ENCODE measurements at places on chromosomes 16 and 17. TPM values are rescaled to one million over a fixed set of nuclear protein-coding genes. Genes with fewer than 3 reads are reported as not detected.
A peak's percentile ranks its signal among the peaks of the same experiment; 100 is the strongest.

The TBC1D26 gene
- total RNA-seq = not detected

The HS3ST4 gene
- not detected for total RNA-seq

The CA5A gene
- not detected for total RNA-seq

The WSB1 gene
- 205 TPM for total RNA-seq

The CAMKK1 gene
- 4.3 TPM for total RNA-seq

The OR3A3 gene
- not detected for total RNA-seq

The KLHL10 gene
- not detected for total RNA-seq

The TBX21 gene
- 234 TPM for total RNA-seq

The SEZ6 gene
- total RNA-seq = 0.33 TPM

The MT1G gene
- total RNA-seq = 1.5 TPM

The KRTAP16-1 gene
- total RNA-seq = 0.23 TPM

DNA sequence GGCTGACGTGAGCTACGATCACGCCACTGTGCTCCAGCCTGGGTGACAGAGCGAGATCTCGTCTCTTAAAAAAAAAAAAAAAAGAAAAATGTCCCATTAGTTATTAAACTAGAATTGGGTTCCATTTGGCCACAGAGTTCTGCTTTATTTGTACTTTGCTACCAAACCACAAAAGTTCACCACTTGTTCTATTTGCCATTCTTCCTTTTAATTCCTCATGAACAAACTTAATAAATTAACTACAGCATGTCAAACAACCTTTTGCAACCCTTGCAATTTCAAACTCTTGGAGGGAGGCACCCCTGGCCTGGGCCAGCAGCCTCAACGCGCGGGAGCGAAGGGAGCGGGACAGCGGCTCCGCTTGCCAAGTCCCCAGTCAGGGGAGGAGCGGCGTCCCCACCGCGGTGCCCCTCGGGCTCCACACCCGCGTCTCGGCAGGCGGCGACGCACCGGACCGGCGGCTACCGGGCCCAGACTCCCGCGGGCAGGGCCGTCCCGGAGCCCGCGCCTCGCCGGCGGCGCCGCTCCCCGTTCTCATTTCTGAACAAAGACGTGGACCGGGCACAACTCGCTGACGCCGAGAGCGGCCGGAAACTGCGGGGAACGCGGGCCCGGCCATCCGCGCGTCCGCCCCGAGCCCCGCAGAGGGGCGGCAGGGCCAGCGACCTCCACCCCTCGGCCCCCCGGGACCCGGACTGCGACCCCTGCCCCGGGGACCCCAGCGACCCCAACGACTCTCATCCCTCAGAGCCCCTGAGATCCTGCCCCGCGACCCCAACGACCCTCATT, 775 bp downstream of the CYTH1 start:
- H3K4me1 ChIP-seq = peaks cover 83% of the 10 kb centered on the region
- peak overlapping the region; percentile 91 for H3K27ac ChIP-seq
- H3K4me3 ChIP-seq = peak overlapping the region; percentile 90
- DNase-seq = peak; percentile 74

DNA sequence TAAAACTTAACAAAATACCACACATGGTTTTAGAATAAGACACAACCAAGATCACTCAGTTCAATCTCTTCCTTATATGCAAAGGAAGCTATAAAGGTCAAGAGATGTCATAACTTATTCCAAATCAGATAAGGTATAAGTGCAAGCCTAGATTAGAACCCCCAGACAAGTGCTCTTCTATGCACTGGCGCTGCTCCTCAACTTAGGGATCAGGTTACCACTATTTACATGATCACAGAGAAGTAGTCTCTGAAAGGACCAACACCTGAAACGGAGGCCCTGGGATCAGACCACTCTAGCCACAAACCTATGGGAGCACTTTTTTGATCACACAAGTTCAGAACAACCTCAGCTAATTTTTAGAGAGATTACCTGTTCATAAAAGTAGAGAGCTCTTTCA, 16.6 kb downstream of the COPS3 start:
- DNase-seq = no peak
- no peaks in the 10 kb centered on the region for H3K27me3 ChIP-seq
- no peak overlapping the region for H3K27ac ChIP-seq
- no peaks in the 10 kb centered on the region for H3K4me1 ChIP-seq
- H3K36me3 ChIP-seq = peaks cover 63% of the 10 kb centered on the region

DNA sequence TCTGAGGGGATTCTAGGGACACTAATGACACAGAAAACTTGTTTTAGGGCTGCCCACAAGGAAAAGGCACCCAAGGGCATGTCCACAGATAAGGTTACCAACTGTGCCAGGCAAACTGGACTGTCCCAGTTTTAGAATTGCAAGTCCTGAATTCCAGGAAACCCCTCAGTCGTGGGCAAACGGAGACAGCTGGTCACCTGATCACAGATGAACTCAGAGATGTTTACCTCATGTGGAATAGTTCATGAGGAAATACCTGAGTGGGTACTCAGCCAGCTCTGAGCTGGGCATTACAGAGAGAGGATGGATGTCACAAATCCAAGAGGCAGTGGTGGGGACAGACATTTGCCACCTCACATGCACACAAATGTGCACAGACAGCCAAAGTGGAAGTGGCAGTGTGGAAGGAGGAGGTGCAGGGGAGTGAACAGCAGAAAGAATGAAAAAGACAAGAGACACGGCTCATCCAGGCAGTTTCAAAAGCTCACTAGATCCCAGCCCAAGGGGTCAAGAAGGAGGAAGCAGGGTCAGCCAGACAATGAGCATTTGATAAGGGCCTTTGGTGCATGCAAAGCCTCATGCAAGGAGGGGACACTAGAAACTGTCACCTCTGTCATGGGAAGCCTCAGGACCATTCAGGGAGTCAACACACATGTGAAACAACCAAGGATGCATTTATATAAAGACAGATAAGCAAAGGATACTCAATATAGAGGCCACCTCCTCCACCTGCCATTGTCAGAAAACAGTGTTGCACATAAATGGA, 24.8 kb downstream of the TTLL6 start:
- H3K36me3 ChIP-seq = no peaks in the 10 kb centered on the region
- no peak overlapping the region for H3K4me3 ChIP-seq
- no peaks in the 10 kb centered on the region for H3K27me3 ChIP-seq
- DNase-seq = no peak
- H3K4me1 ChIP-seq = peaks cover 7% of the 10 kb centered on the region
- H3K27ac ChIP-seq = no peak overlapping the region

DNA sequence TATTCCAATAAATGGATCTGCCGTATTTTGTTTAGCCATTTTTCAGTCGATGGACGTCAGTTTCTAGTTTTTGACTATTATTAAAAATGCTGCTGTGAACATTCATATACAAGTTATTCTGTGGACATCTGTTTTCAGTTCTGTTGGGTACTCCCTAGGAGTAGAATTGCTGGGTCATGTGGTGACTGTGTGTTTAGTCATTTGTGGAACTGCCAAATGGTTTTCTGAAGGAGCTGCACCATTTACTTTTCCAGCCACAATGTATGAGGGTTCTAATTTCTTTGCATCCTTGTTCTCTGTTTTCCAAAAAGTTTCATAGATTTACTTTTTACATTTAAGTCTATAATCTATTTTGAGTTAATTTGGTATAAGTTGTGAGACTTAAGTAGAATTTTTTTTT, 29.5 kb downstream of the CYLD start:
- H3K27ac ChIP-seq = no peak overlapping the region
- DNase-seq = no peak
- H3K27me3 ChIP-seq = no peaks in the 10 kb centered on the region
- no peaks in the 10 kb centered on the region for H3K4me1 ChIP-seq
- no peak overlapping the region for H3K4me3 ChIP-seq

DNA sequence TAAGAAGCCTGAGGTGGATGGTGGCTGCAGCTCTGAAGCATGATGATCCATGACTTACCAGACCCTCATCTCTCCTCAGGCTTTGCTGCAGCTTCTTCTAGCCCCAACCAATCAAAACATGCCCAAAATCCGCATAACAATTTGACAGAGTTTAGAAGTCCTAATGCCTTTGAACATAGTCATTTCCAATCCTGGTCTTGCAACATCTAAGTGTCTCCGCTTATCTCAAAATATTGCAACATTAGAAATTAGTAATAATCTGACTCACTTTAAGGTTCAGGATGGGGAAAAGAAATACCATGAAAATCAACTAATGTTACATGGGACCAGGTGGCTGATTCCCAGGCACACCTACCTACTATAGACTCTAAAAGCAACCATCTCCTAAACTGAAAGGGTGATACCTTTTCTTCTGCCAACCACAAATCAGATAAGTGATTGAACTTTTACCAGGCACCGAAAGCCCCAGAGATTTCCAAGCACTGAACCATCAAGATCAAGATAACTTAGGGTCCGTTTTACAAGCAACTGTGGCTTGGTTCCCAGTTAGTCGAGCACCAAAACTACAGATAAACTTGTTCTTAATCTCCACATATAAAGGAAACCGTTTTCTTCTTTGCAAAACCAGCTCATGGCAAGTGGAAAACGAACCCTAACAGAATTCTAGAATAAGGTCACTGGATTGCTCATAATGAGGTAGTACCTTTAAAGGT, 14.0 kb downstream of the ERN1 start:
- no peak for DNase-seq
- no peaks in the 10 kb centered on the region for H3K27me3 ChIP-seq

GRCh38 chr17:44130693-44131349, 7.4 kb upstream of the HDAC5 start:
- no peak overlapping the region for H3K4me3 ChIP-seq
- H3K27me3 ChIP-seq = no peaks in the 10 kb centered on the region
- H3K4me1 ChIP-seq = no peaks in the 10 kb centered on the region
- no peak for DNase-seq

DNA sequence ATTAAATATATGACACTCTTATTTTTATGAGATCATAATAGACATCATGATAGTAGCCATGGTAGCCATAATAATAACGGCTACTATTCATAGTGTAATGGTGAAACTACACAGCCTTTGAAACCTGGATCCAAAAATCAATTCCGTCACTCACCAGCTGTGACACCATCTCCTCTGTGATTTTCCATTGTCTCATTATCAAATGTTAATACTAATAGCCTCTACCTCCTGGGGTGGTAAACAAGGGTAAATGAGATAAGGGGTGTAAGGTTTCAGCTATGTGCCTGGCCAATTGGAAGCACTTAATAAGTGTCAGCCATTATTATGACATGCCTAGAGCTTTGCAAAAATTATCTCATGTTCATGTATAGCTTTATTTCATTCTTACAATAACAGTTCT, 88.6 kb downstream of the CACNG3 start:
- H3K27me3 ChIP-seq = no peaks in the 10 kb centered on the region
- DNase-seq = no peak
- H3K36me3 ChIP-seq = no peaks in the 10 kb centered on the region

DNA sequence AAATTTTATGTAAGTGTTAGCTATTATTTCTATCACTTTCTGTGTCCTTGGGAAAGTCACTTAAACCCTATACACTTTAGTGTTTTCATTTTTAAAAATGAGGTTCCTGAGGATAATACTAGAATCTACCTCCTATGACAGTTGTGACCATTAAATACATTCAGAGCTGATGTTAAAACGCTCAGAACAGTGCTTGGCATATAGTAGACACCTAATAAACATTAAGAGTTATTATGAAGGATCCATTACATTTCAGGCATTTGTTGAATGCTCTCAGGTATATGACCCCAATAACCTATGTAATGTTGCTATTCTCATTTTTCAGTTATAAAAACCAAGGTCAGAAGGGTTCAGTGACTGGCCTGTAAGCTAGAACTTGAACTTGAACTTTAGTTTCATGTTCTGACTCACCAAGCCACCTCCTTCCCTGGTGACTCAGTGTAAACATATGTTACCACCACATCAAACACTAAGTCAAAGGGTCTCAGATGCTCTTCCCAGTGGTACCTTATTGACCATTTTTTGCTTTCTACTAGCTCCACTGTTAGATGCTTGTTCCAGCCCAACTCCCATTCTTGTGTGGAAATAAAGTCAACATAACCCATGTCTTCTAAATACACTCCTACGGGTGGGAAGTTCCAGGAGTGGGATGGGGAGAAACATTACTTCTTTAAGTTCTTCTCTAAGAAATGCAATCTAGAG, 47.6 kb downstream of the HSD17B2 start:
- no peaks in the 10 kb centered on the region for H3K36me3 ChIP-seq
- H3K4me1 ChIP-seq = no peaks in the 10 kb centered on the region
- H3K4me3 ChIP-seq = no peak overlapping the region
- DNase-seq = no peak
- no peak overlapping the region for H3K27ac ChIP-seq

- peaks cover 69% of the 10 kb centered on the region for H3K36me3 ChIP-seq
- H3K4me1 ChIP-seq = peaks cover 11% of the 10 kb centered on the region
- DNase-seq = peak; percentile 65
- no peak overlapping the region for H3K4me3 ChIP-seq
Observed at GRCh38 chr17:47810200-47810821, 11.3 kb downstream of the OSBPL7 start.

- no peak overlapping the region for H3K27ac ChIP-seq
- no peaks in the 10 kb centered on the region for H3K27me3 ChIP-seq
- H3K36me3 ChIP-seq = peaks cover 30% of the 10 kb centered on the region
- H3K4me1 ChIP-seq = peaks cover 19% of the 10 kb centered on the region
- H3K4me3 ChIP-seq = no peak overlapping the region
- DNase-seq = no peak
Observed at GRCh38 chr16:369275-369865, 968 bp downstream of the MRPL28 start.

DNA sequence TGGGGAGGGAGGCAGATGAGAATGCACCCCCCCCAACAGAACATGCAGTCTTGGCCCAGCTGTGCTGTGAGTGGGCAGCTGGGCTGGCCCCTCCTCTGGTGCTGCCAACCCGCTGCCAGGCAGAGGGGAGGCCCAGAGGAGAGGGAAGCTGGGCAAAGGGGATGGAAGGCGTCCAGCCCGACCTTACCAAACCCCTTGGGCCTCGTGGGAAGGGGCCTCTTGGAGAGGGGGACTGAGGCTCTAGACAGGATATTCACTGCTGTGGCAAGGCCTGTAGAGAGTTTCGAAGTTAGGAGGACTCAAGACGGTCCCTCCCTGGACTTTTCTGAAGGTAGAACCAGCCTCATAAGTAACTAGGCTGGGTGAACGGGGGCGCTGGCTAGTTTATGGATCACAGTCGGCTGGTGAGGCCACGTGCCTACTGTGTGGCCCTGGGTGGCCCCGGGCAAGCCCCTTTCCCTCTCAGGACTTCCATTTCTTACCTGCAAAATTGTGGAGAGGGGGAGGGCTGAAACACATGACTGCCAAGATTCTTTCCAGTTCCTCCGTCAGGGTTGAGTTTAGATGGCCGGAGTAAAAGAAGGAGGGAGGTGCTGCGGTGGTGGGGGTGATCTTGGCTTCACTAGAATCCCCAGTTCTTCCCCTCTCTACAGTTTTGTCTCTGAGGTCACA, 857 bp upstream of the STAT5A start:
- peak overlapping the region; percentile 86 for H3K4me3 ChIP-seq
- H3K4me1 ChIP-seq = peaks cover 41% of the 10 kb centered on the region
- no peak for DNase-seq

GRCh38 chr17:11618861-11619566, 20.7 kb downstream of the DNAH9 start:
- no peak overlapping the region for H3K4me3 ChIP-seq
- no peaks in the 10 kb centered on the region for H3K36me3 ChIP-seq
- no peak overlapping the region for H3K27ac ChIP-seq
- no peak for DNase-seq
- H3K27me3 ChIP-seq = no peaks in the 10 kb centered on the region

DNA sequence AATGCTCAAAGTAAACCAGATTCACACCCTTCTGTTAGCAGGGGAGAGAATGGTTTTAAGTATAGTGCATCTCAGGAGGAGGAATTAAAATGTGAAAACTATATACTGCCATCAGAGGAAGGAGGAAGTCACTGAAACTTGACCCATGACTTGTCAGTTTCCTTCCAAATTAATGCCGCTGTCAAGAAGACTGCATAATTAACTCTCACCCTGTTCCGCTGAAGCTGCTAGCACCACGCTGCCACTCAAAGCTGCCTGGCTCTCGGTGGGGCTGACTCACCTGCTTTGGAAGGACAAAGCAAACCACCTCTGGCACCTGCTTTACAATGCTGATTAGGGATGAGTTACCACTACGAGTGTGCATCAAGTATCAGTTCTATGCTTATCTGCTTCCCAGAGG, 37.8 kb upstream of the ULK2 start:
- DNase-seq = no peak
- no peak overlapping the region for H3K27ac ChIP-seq
- peaks cover 59% of the 10 kb centered on the region for H3K36me3 ChIP-seq
- H3K27me3 ChIP-seq = no peaks in the 10 kb centered on the region
